ENCODE measurements at places on chromosomes 5 and 9.

DNA sequence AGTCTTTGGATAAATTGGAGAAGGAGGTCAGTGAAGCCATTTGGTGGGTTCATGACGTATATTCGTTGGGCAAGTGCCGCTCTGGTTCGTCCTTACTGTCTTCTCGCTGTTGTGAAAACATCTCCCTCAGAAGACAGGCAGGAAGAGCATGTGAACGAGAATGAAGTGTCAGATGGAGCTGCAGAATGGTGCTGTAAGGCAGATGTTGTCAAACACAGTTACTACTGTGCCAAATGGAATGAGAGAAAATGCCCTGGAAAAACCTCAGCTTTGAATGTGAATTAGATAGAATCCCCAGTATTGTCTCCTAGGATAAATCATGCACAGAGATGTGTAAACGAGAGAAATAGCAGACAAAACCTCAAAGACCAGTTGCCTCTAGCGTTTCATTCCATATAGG is 121.5 kb downstream of the CAMK4 start:
- no peak for DNase-seq

GRCh38 chr9:131678499-131679111 is 61.3 kb downstream of the RAPGEF1 start:
- DNase-seq: peak; percentile 99

DNA sequence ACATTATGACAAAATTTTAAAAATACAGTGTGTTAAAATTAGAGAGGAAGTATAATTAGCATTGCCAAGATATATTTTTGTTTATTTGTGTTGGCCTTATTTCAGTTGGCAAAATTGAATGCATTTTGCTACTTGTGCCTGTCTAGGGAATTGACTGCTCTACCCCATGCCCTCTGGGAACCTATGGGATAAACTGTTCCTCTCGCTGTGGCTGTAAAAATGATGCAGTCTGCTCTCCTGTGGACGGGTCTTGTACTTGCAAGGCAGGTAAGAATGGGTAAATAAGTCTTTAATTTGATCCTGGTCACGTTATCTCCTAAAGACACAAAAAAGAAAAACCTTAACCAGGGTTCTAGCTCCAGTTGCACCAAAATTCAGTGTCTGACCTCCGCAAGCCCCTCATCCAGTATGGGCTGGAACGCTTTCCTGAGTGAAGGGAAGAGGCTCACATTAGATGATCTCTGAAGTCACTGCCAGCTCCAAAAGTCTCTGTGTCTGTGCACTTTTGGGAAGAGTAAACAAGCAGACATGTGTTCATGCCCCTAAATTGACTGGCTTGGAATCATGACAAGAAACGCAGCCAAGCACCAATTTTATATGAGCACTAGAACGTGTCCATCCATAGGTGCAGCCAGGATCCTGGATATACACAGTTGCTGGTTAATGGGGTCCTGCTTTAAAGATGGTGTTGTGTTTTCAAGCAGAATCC is 98.3 kb upstream of the PRRC1 start:
- no peak for DNase-seq

DNA sequence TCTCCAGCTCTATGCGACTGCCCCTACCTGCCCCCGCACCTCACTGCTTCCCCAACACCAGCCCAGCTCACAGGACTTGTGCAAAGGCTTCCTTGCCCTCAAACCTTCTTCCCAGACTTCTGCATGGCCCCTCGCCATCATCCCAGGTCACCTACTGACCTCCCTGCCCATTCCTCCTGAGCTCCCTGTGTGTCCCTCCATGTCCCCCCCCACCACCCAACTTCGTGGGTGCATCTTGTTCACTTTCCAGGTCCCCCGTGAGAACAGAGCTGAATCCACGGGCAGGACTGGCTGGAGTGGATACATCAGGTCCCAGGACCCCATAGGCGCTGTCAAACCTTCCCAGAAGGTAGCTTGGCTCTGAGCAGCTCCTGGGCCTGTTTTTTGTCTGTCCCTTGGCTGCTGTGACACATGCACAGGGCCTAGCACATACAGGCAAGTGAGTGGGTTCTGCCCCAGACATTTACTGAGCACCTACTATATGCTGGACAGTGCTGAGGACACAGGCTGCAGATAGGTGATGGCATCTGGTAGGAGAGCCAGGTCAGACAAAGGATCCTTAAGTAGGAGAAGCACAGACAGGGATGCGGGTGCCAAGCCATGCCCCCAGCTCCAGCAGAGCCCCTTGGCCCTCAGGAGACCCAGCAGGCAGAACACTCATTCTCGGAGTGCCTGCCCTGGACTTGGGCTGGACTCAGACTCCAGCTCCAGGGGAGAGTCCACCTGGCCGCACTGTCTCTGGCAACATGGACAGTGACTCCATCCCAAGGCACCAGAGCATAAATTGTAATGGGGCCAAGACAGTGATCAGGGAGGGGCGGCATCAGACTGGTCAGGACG is 15.0 kb downstream of the NINJ1 start:
- DNase-seq: no peak

DNA sequence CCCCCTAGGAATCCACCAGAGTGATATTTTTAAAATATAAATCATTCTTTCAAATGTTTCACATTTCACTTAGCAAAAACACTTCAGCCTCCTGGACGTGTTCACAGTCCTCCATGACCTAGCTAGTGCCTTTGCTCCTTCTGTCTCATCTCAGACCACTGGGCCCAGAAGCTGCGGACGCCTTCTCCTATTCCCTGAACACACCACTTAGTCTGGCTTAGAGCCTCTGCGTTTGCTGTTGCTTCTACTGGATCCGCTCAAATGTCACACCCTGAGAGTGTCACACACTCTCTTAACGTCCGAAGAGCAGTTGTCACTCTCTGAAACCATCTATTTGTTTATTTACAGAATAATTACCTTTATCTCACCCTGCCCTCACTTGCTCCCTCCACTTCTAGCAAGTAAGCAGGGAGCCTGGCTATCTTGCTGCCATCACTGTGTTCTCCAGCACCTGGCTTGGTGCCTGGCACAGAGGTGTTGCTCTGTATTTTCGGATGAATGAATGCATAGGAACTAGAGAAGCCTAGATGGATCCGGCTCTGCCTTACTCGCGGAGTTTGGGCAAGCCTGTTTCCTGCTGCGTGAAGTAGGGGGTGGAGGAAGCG is 1.2 kb upstream of the GRK6 start:
- DNase-seq: no peak

DNA sequence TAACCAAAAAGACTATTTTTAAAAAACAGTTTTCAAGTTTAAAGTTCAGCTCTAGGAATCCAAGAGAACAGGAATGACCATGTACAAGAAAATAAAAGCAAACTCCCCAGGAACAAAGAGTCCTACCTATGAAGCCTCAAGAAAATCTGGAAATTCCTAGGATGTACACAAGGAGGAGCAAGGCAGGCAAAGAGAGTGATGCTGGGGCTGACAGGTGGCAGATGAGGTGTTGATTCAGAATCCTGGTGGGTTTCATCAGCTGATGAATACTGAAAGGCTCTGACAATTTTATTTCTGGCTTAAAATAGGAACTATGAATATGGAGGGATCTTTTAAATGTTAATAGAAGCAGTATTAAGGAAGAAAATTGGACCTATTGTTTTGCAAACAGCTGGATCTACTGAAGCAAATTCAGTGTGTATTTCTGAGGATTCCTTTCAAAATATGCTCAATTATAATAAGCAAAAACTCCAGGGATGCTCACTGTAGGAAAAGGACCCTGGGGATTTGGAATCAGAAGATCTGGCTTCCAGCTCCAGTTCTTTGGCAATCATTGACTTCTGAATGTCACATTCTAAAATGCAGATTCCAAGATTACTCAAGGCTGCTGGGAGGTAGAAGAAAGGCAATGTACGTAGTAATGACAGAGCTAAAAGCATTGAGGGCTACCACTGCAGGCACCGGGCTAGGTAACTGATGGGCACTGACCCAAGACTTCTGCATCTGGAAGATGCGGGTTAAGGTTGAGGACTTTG is 28.0 kb upstream of the SH3RF2 start:
- DNase-seq: no peak

- peak; percentile 3 for DNase-seq
Measured at GRCh38 chr9:89410641-89411350, 87.1 kb downstream of the SEMA4D start.

DNA sequence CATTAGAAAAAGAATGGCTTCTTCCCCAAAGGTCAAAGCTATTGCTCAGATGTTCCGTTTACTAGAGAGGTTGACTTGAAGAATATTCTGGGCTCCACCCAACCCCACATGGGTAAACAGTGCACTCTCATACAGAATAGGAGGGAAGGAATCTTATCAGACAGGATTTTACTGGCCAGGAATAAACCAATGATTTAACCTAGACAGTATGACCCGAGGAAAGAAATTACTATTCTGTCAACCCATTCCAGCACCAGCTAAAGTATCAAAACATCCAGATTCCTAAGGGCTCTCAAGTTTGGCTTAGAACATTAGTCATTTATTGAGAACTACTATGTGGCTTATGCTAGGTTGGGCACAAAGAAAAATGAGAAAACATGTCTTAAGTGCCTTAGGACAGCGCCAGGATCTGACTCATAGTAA is 493.6 kb upstream of the KLF4 start:
- peak; percentile 32 for DNase-seq

GRCh38 chr5:543755-544674 is 19.8 kb upstream of the SLC9A3 start:
- no peak for DNase-seq

All from HCEC 1CT (cell line).